Activated naive CD4-positive, alpha-beta T cell treated with anti-CD3 and anti-CD28 coated beads, Interleukin-2, amount 10 ng/mL, durations not matched to agents 7 days and 5 days (primary cell): ENCODE measurements at places on chromosomes 13 and 19.

DNA sequence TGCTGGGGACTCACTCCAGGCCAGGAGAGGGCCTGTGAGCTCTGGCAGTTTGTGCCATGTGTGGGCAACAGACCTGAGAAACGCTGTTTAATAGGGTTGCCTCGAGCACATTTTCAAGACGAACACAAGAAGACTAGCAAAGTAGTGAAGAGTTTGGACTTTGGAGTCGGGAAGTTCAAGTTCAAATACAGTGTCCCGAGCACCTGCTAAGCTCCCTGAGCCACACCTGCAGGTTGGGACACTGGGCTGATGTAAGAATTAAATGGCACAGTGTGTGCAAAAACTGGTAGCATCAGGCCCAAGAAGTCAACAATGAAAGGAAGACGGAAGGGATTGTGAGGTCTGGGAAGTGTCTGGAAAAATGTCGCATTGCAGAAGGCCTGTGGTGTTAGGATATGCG lies 112.8 kb upstream of the PABPC3 start:
- no peak for DNase-seq

DNA sequence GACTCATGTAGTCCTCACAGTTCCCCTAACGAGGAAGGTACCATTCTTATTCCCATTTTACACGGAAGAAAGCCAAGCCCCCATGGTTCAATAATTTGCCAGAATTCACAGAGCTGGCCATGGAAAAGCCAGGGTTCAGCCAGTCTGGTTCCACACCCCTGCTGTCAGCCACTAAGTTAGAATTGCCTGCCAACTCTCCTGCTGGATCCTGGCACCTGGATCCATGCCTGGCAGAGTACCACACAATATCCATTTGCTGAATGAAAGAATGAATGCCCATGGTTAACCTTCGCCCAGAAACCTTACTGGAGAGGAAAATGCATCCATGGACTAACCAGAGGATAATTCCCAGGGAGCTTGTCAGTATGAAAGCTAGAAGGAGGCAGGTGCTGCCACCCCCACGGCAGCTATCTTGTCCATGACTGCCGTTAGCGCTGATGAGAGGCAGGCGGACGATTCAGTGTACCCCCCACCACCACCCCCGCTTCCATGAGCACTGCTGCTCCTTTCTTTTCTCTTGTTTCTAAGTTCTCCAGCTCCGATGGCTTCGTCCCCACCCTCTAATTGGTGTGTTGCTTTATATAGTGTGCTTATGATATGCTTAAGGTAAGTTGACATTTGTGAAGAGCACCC lies 114.5 kb downstream of the SLC7A1 start:
- DNase-seq, result no peak

DNA sequence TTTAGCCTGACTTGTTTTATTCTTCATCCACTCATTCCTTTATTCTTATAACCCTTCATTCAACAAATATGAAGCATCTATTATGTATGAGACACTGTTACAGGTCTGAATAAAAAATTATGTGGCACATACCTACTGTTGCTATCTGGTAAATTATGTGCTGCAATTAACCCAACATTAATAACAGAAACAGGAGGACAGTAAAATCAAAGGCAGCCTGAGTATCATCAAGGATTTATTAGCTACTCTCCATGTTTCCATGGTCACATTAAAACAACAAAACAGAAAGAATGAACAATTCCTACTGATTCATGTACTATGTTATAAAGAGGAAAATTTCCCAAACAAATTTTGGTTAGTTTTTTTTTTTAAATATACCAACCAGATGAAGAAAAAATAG lies 43.9 kb downstream of the RAP2A start:
- DNase-seq, result no peak

GRCh38 chr13:51636349-51636890 lies 52.2 kb downstream of the WDFY2 start:
- DNase-seq, result no peak

DNA sequence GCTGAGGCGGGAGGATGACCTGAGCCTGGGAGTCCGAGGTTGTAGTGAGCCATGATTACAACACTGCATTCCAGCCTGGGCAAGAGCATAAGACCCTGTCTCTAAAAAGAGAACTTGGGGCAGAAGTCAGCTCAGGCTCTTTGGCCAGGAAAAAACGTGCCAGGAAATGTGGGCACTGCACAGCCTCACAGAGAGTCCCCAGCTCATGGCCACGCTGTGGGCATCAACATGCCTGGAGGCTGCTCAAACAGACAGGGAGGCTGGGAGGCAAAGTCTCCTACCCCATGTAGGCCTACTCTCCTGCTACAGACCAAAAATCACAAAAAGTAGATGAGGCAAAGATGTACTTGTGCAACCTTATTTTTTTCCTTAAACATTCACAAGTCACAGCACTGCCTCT lies 49.4 kb downstream of the PEPD start:
- no peak for DNase-seq

GRCh38 chr19:16373532-16373931 lies 48.9 kb downstream of the KLF2 start:
- peak; percentile 13 for DNase-seq

- DNase-seq, result peak; percentile 32
Observed at GRCh38 chr19:41261474-41262190, 2.5 kb upstream of the HNRNPUL1 start.

GRCh38 chr19:55464039-55464661 lies 401 bp downstream of the C19orf85 start:
- no peak for DNase-seq

DNA sequence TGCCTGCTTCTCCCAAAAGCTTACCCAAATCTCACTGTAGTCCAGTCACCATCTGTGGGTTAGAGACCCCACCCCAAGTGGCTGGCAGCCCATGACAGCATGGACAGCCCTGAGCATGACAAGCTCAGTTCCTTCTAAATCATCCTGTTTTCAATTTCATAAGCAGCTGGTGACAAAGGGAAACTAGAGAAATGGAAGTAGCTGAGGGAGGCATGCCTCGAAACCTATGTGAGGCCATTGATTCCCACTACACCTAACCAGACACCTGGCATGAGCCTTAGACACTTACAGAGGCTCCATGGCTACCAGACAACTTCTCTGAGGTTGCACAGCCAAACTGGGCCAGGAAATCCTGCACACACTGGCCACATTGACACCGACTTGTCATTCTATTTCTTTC lies 56.2 kb downstream of the ABCC4 start:
- DNase-seq, result no peak

GRCh38 chr13:111410232-111411021 lies 90.0 kb downstream of the TEX29 start:
- no peak for DNase-seq

DNA sequence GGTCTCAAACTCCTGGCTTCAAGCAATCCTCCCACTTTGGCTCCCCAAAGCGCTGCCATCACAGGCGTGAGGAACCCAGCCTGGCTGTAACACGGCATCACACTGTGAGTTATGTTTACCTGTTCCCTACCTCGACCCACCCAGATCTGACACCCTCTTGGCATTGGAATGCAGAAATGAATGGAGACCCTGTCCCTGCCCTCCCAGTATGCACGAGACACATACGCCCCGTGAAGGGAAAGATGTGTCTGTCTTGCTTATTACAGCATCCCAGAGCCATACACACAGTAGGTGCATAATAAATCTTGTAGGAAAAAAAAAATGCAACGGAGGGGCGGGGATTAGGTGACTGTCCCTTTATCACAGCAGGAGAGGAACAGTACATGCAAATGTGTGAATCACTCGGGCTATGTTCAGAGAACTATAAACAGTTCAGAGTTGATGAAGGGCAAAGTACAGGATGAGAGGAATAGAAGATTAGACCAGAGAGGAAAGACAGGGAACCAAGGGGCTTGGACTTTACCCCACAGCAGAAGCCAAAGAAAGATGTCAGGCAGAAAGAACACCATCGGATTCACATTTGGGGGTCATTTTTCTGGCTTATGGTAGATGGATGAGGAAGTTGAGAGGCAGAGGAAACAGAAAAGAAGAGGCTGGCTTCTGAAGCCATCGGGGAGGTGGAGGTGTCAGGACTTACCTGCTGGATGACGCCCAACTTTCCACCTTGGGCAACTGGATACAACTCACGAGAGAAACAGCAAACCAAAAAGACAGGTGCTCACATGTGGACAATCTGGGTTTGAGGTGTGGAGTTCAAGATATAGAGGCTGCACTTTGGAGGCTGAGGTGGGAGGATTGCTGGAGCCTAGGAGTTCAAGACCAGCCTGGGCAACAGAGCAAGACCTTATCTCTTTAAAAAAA lies 94.3 kb downstream of the INSR start:
- no peak for DNase-seq

- DNase-seq, result no peak
Observed at GRCh38 chr19:17069193-17069592, 6.1 kb downstream of the HAUS8 start.

GRCh38 chr19:15469513-15470297 lies 5.4 kb upstream of the RASAL3 start:
- DNase-seq, result peak; percentile 52
